ENCODE measurements at places on chromosomes 3 and 15.

DNA sequence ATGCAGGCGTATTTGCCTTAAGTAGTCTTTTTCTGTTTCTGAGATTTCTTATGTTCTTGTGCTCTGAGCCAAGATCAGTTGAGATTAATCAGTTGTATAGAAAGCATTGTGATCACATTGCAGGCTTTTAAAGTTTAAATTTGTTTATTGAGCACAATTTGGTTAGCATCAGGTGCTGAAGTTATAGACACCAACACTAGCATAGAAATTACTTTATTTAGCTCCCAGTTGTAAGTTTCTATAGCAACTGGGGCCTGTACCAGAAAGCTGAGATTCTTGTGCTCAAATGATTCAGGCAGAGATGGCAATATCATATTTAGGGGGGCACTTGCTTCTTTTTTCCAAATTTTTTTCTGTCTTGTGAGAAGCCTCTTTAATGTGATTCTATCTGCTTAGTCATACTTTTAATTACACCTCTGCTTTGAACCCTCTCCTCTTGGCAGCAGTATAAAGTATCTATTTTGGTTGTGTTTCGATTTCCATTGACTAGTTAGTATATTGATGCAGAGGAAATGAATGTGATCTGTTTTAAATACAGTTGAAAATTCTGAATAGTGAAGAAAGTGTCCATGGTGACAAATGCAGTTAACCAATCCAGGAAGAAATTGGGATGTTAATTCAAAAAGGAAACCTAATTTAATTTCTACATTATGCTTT, 241.7 kb upstream of the GBE1 start:
- no peak for DNase-seq

DNA sequence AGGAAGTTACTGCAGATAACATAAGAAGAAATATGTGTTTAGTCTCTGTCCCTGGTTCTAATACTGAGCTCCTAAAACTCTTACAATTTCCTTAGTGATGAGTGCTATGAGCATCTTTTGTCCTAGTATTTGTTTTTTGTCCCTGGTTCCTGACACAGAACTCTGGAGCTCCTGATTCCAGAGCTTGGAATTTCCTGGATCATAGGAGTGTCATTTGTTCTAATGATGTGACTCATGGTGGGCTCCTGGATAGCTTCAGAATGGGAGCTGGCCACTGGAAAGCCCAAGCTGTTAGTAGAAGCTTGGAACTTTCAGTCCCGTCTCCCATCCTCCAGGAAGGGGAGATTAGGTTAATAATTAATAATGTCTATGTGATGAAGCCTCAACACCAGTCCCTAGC, 98.2 kb downstream of the CNTN6 start:
- DNase-seq, result no peak

- DNase-seq, result no peak
Measured at GRCh38 chr3:71903112-71903495, 118.2 kb upstream of the PROK2 start.

DNA sequence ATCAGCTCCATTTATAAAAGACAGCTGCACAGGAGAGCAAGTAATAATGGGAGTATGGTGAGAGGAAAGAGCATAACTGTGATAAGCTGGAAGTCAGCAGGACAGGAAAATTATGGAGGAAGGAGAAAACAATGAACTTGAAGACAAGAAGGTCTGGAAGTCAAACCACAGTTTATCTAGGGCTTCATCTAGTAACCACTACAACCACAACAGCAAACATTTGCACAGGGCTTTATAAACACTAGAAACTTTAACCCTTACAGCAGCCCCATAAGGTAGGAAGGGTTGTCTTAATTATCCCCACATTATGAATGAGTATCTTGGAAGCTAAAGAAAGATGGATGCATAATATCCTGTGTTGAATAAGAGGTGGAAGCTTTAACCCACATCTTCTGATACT, 820.8 kb downstream of the IGSF11 start:
- no peak for DNase-seq

- DNase-seq, result no peak
Measured at GRCh38 chr15:28123408-28124023, 24.4 kb upstream of the OCA2 start.

DNA sequence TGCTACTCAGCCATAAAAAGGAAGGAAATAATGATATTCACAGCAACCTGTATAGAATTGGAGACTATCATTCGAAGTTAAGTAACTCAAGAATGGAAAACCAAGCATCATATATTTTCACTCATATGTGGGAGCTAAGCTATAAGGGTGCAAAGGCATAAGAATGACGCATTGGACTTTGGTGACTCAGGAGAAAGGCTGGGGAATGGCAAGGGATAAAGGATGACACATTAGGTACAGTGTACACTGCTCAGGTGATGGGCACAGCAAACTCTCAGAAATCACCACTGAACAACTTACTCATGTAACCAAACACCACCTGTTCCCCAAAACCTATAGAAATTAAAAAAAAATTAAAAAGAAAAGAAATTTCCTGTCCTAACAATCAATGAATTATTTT, 42.7 kb downstream of the ALCAM start:
- no peak for DNase-seq

DNA sequence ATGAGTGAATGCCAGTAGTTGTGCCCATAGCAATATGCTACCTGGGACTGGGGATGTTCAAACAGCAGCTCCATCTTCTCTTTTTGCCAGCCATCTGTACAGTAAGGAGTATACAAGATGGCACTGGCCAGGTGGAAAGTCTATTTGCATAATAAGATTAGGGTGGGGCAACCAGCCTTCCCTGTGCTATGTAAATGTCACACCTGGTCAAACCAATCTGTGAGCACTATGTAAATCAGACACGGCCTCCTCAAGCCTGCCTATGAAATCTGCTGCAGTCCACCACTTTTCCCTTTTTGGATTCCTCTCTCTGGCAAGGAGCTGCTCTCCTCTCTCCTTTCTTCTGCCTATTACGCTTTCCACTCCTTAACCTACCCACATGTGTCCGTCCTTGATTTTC, 53.0 kb downstream of the C3orf80 start:
- DNase-seq, result no peak

GRCh38 chr15:57950381-57950946, 115.0 kb downstream of the ALDH1A2 start:
- no peak for DNase-seq

- no peak for DNase-seq
Measured at GRCh38 chr3:196344663-196345062, 6.5 kb upstream of the TM4SF19 start.

GRCh38 chr3:10374311-10374710, 53.4 kb upstream of the SEC13 start:
- DNase-seq, result no peak

- DNase-seq, result no peak
Measured at GRCh38 chr3:81782585-81782984, 21.1 kb upstream of the GBE1 start.

GRCh38 chr3:177569875-177570657, 372.8 kb upstream of the TBL1XR1 start:
- no peak for DNase-seq

- no peak for DNase-seq
Measured at GRCh38 chr3:68088216-68088615, 433.8 kb upstream of the SUCLG2 start.

DNA sequence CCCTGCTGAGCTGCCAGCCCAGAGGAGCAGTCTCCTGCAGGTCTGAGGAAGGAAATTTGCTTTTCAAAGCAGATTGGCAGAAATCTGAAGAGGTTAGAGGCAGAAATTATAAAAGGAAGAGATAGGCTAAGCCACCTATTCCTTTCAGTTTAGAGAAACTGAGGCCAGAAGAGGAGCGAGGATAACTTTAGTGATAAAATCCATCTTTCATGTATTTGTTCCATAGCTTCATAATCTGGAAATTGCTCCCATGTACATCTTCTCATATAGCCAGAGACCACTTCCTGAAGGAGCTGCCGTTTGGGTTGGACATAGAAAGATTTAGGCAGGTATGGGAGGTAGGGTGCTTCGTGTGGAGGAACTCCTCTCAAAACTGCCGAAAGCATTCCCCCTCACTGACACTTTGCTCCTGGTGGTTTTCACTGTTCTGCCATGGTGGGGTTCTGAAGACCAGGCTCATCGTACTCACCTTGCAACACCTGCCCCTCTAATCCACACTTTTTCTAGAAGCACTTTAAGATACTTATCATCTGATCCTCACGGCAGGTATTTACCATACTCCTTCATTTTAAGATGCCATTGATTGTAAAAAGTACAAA, 670 bp upstream of the ACAP2 start:
- no peak for DNase-seq

DNA sequence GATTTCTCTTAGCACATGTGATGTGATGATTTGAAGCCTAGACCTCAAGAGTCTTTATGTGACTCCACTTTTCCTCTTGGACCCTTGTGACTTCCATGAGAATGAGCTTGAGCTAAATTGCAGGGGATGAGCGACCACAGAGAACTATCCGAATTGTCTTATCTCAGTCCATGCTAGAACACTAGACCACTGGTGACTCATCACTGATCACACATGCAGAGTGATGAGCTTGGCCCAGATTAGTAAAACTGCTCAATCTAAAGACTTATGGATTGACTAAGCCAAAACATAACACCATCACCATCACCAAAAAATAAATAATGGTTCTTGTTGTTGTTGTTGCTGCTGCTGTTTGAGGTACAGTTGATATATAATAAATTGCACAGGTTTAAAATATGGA, 114.1 kb upstream of the CFAP20DC start:
- DNase-seq, result peak; percentile 2
